Right ventricle myocardium superior (tissue), 1 donor: ENCODE measurements at places on chromosomes 4 and X.

DNA sequence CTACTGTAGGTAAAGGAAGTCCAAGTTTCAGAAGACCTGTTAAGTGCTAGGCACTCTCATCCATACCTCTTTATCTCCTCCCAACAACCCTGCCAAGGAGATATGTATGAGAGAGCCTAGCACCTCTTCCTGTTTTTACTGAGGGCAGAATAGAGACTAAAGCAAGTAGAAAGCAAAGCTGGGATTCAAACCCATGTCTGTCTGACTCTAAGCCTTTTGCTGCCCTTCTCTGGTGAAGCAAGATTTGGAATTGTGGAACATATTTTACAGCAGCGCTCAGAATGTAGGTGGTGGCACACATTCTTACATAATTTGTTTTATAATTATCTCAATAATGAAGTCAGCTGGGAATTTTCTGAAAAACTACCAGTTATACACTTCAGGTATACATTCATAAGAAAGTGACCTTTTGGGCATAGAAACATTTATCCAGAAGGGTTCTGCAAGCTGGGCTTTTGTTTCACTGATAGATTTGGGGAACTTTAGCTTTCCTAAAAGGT is 41.7 kb downstream of the SEPTIN11 start:
- no peak for DNase-seq

GRCh38 chr4:185624259-185624589 is 88.9 kb upstream of the PDLIM3 start:
- no peak for DNase-seq

DNA sequence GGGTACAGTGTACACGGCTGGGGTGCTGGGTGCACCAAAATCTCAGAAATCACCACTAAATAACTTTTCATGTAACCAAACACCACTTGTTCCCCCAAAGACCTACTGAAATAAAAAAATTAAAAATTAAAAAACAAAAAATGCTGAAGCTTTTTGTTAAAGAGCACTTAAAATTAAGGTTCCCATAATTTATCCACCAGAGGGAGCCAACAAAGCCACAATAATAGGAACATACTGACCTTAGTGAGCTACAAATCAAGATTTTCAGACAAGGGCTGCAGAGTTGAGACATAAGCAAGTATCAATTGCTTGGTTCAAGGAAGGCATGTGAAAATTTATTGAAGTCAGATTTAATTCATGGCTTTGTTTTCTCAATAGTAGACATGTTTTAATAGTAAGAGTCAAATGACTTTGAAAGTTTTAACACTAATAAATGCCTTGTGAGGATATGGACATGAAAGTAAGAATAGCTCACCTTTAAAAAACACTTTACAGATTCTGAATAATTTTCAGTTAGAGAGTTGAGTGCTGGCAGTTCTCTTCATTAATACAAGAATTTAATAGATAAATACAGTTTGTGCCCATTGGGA is 43.0 kb upstream of the SCOC start:
- no peak for DNase-seq

DNA sequence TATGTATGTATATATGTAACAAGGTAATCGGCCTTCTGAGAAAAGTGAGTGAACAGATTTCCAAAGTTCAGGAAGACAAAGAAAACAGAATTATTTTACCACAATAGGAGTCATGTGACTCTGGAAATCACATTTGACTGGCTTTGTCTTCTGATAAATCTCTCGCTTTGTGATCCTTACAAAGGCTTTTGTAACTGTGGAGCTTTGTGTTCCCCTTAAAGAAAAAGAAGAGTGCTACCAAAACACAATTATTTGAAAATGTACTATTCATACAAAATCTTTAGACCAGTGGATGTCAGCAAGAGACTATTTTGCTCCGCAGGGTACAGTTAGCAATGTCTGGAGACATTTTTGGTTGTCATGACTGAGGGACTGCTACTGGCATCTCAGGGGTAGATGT is 238.8 kb downstream of the LDB2 start:
- DNase-seq: no peak

GRCh38 chr4:162164906-162165510 is 1.2 kb upstream of the FSTL5 start:
- no peak for DNase-seq

GRCh38 chr4:176545872-176546271 is 226.1 kb downstream of the SPCS3 start:
- DNase-seq: no peak

- DNase-seq: no peak
Observed at GRCh38 chr4:99947190-99947578, 766 bp upstream of the DNAJB14 start.

DNA sequence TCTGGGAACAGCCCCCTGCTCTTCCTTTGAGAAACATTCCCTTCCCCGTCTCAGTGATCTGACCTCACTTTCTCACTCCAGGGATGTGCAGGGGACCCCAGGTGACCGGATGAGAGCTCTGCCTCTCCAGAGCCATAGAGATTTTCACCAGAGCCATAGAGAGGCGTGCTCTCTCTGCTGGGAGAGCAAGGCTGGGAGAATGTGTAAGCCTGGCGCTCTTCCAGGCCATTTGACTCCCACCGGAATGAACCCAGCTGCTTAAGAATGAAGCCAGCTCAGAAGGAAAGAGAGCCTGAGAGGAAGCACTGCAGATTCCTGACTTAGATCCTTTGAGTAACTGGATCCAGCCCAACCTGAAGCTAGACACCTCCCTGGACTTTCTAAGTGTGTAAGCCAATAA is 106.4 kb downstream of the DHX15 start:
- peak; percentile 62 for DNase-seq

GRCh38 chr4:153383131-153383530 is 38.6 kb downstream of the MND1 start:
- DNase-seq: no peak

DNA sequence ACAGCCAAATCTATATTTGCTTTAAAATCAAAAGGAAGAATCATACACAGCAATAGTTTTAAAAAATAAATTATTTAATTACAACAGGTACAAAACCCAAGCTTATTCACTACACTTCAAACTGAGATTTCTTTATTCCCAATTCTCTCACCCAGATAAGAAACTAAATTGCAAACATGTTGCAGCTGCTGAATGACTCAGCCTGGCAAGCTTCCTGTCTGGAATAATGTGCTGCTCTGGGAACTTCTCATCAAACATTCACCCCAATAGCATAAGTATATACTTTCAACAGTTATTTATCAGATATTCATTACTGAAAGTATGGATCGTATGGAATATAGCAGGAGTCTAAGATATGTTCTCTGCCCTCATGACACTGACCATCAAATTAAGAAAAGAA is 43.0 kb upstream of the GABRA2 start:
- no peak for DNase-seq

GRCh38 chr4:25402521-25402920 is 25.5 kb downstream of the ANAPC4 start:
- DNase-seq: no peak

- no peak for DNase-seq
Observed at GRCh38 chr4:85257817-85258370, 217.1 kb upstream of the ARHGAP24 start.

DNA sequence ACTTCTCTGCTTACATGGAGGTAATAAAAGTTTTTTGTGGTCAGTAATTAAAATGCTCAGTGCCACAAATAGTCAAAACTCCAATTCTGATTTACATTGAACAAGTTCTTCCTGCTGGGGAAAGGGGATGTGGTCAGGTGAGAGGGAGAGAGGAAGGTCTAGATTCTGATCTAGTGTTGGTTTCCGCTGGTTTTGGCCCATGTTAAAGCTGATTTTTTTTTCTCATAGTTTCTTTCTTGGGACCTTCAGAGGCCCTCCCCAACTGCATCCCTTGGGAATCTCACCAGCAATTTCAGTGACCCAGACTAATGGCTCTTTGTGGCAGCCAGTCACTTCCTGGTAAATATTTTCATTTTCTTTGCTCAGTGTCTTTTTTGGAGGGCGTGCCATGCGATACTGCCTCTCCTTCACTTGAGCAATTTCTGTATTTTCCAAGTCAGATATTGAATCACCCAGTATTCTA is 332.7 kb downstream of the RAPGEF2 start:
- no peak for DNase-seq

- DNase-seq: no peak
Observed at GRCh38 chrX:79084923-79085322, 59.6 kb upstream of the GPR174 start.

DNA sequence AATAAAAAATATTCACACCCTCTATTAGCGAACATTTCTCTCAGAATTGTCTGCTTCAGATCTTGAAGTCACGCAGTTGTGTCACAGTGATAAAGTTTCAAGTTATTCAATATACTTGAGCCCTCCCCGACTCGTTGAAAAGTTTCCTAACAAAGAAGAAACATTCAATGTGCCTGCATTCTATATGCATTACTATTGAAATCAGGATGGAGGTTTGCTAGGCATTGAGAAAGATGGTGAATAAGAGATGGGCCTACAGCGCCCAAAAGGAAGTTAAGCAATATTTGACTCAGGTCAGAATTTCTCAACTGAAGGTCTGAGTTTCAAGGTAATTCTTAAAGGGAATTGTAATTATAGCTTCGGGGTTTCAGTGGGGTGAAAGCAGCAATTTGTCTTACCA is 6.1 kb downstream of the TCEANC start:
- DNase-seq: no peak
